ENCODE measurements at places on chromosomes 2 and 18. TPM values are rescaled to one million over a fixed set of nuclear protein-coding genes. Genes with fewer than 3 reads are reported as not detected.

- no peak for DNase-seq
Observed at GRCh38 chr2:22281033-22281432, 1103.9 kb upstream of the KLHL29 start.

- DNase-seq: no peak
Observed at GRCh38 chr18:50578030-50578429, 18.1 kb downstream of the MAPK4 start.

GRCh38 chr18:37261988-37262387, 303.6 kb downstream of the CELF4 start:
- no peak for DNase-seq

DNA sequence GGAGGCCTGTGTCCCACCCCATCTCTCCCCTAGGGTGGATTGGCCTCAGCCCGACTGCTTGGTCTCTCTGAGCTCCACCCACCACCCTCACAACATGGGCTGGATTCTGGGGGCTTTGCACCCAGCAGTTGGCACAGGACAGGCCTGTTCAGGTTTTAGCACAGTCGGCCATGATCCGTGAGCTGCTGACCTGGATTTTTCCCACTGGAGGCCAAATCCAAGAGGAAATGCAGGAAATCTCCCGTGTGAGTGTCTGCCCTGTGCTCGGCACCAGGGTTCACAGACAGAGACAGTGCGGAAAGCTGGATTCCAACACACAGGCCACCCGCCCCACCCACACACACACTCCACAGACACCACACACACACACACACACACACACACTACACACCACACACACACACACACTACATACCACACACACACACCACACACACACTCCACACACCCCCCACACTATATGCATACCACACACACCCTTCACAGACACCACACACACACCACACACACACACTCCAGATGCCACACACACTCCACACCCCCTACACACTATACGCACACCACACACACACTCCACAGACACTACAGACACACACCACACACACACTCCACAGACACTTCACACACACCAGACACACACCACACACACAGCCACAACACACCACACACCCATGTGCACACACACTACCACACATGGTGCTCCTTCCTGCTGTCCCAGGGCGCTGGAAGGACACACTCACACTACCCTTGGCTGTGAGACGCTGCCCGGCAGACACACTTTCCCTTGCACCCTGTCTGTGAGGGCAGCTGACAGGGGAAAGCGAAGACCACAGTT, 14.1 kb downstream of the MBP start:
- no peak for DNase-seq

Gene RAPGEF4
- 8.7 TPM for total RNA-seq

Gene KLHL29
- 36.5 TPM for total RNA-seq

Gene DNAJC5G
- not detected for total RNA-seq

Measured in glutamatergic neuron (in vitro differentiated cells).